ENCODE measurements at places on chromosomes 4 and X.
A peak's percentile ranks its signal among the peaks of the same experiment; 100 is the strongest.

GRCh38 chr4:138428611-138429010 lies 186.5 kb upstream of the SLC7A11 start:
- no peak for DNase-seq

DNA sequence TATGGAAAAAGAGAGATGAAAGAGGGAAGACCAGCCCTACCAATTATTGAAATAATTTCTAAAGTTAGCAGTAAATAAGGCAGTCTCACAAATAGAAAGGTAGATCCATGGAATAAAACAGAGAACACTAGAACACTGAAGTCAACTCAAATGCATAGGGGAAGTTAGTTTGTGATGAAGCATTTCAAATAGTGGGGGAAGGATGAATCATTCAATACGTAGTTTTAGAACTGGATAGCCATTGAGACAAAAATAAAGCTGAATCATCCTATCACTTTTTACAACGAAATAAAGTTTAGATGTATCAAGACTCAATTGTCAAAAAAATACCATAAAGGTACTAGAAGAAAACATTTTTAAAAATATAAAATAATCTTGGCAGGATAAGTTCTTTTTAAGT lies 143.2 kb upstream of the DGKK start:
- DNase-seq = no peak

- DNase-seq = no peak
These were observed 54.6 kb upstream of the EOLA2 start for GRCh38 chrX:149992918-149993317.

DNA sequence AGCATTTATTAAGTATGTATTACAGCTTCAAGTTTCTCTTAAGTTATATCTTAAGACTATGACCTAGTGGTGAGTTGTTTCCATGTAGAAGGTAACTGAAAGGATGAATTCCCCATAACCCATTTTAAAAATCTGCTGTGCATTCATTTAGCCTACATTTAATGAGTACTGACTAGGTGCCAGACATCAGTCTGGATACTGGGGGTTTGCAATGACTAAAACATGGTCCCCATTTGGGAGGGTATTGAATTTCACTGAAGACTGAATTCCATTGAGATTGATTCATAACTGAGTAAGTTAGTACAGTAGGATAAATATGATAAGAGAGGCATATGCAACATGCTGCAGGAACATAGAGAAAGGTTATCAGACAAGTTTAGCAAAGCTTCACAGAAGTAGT lies 241.5 kb downstream of the FRAS1 start:
- no peak for DNase-seq

- no peak for DNase-seq
These were observed 5.5 kb upstream of the NR3C2 start for GRCh38 chr4:148447681-148448080.

- DNase-seq = no peak
These were observed 144.3 kb upstream of the NLGN4X start for GRCh38 chrX:6372981-6373380.

GRCh38 chr4:21198683-21199082 lies 498.4 kb downstream of the PACRGL start:
- DNase-seq = no peak

DNA sequence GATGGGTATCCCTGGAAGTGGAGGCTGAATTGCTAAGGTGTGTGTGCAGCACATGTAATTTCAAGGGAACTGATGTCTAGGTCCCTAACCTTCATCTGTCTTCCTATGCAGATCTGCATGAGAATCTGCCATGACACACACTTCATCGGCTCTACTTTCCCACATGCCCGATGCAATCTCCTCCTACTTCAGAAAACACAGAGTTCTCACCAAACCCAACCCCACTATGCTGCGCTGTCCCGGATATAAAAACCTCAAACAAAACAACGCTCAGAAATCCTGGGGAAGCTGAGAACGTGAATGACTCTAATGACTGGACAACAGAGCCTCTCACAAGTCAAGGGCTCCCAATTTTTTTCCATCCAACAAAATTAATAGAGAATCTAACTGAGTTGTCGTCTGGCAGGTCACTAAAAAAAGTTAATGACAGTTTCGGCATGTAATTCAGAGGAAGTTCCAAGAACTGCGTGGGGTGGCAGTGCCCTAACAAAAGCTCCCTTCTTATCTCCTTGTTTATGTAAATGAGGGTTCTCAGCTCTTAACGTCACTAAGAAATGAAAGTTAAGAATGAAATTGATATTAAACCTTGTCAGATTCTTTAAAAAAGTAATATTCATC lies 39.0 kb downstream of the STX18 start:
- DNase-seq = no peak

GRCh38 chr4:6337331-6337935 lies 67.8 kb downstream of the WFS1 start:
- peak; percentile 27 for DNase-seq

GRCh38 chr4:46277165-46277951 lies 112.6 kb downstream of the GABRA2 start:
- DNase-seq = no peak

GRCh38 chr4:183722731-183723560 lies 63.9 kb downstream of the TRAPPC11 start:
- peak; percentile 86 for DNase-seq

DNA sequence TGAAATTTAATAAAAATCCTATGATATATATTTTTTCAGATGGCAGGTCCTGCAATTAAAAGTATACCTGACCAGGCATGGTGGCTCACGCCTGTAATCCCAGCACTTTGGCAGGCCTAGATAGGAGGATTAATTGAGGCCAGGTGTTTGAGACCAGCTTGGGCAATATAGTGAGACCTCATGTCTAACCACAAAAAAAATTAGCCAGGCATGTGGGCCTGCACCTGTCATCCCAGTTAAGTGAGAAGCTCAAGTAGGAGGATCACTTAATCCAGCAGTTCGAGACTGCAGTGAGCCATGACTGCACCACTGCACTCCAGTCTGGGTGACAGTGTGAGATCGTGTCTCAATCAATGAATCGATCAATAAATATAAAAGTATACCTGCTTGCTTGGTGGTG lies 2.5 kb downstream of the OCIAD2 start:
- DNase-seq = no peak

DNA sequence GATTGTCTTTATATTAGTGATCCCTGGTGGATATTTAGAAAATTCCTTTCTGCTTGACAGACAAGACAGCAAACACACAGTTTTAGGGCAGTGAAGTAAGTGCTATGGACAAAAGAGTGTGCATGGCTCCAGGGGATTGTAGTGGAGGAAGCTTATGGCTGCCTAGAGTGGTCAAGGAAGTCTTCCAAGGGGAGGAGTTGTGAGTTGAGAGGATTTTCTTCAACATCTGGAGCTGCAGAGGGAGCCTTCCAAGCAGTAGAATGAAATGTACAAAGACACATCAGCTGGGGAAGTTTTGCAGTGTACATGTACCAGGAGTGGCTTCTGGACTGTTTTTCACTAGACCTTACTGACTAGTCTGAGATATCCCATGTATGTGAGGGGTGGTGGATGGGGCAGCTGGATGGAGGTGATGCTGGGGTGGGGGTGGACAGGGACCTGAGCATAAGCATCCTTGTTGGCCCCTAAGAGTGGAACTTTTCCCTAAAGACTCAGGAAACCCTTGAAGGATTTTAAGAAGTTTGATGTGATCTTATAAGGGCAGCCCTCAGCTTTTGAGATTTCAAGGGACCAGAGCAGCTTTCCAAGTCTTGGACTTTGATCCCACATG lies 160.5 kb upstream of the TAPT1 start:
- no peak for DNase-seq

DNA sequence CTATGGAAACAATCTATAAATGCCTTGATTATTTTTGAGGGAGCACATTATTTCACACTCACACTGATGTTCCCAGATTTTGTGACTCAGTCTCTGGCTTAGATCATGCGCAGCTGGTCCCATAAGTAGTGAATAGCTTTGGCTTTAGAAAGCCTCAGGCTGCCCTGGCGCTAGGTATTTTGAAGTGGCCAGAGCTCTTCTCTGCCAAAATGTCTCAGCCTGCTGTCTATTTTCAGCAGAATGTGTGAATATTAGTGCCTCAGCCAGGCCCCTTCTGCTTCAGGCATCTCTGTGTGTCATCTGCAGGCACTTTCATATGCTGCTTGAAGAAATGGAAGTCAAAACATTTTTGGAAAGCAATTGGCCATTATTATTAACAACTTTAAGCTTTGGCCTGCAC lies 931.0 kb upstream of the INTU start:
- peak; percentile 66 for DNase-seq

GRCh38 chrX:107674480-107675364 lies 46.4 kb downstream of the PRPS1 start:
- DNase-seq = no peak

DNA sequence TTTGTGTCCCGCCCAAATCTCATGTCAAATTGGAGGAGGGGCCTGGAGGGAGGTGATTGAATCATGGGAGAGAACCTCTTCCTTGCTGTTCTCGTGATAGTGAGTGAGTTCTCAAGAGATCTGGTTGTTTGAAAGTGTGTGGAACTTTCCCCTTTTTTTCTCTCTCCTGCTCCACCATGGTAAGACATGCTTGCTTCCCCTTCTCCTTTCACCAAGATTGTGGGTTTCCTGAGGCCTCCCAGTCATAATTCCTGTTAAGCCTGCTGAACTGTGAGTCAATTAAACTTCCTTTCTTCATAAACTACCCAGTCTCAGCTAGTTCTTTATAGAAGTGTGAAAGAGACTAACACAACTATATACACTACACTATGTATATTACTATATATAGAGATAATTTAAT lies 697.8 kb upstream of the HS3ST1 start:
- no peak for DNase-seq

- no peak for DNase-seq
These were observed 45.8 kb upstream of the ARSJ start for GRCh38 chr4:114025176-114025777.

DNA sequence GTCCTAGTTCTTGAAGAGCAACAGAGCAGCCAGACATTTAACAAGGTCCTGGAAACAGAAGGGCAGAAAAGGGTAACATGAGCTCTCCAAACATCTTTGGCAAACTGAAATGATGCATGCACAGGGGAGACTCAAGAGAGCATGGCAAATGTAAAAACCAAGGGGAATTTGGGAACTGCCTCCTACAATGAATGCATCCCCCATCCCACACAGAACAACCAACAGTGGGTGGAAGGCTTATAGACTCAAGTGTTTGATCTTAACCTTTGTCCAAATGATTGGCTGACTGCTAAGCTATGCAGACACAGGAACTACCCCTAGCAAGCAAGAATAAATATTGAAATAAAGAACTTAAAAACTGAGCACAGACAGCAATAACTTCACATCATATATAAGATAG lies 74.4 kb downstream of the CENPC start:
- DNase-seq = no peak

GRCh38 chrX:36683507-36683906 lies 324.7 kb upstream of the FAM47C start:
- no peak for DNase-seq

DNA sequence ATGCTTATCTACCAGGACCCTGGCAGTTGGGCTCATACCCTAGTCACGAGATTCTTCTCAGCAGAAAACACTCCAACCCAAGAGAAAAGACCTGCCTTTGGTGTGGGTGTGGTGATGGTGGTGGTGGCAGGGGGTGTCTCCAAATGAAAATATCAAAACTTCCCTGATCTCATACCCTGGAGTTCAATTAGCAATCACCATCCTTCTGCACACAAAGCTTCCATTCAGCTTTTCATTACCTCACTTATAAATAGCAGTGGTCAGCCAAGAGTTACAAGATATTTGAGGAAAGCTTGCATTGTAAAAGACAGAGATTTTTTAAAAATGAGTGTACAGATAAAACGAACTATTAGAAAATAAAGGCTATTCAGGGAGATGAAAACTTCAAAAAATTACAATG lies 580.8 kb upstream of the MAGEB2 start:
- no peak for DNase-seq

GRCh38 chrX:124406294-124407014 lies 60.1 kb downstream of the SH2D1A start:
- DNase-seq = peak; percentile 70

GRCh38 chrX:11437642-11438379 lies 144.6 kb downstream of the AMELX start:
- DNase-seq = no peak

- DNase-seq = peak; percentile 80
These were observed at the start of gene TMSB4X for GRCh38 chrX:12974796-12975669. TSS of gene TMSB4X (plus strand) at chrX:12975110.

DNA sequence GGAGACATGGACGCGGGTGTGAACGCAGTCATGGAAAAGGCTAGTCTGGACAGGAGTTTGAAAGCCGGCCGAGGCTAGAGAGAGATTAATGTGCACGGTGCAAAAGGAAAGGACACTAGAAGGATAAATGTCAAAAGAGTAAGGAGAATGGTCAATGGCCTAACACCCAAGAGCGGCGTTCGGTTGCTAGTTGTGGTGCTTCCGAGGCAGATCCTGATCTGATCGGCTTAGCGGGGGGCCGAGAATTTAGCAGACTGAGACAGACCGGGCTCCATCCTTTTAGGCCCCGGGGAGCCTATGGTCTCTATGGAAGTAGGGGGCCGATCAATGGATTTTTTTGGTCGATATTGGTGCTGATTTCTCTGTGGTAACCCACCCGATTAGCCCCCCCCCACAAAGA lies 6.9 kb downstream of the GAGE10 start:
- no peak for DNase-seq

- DNase-seq = peak; percentile 68
These were observed 146.2 kb upstream of the SCML1 start for GRCh38 chrX:17590892-17591740.

- peak; percentile 62 for DNase-seq
These were observed 427.2 kb downstream of the FAT4 start for GRCh38 chr4:125741825-125742452.

- no peak for DNase-seq
These were observed 54.8 kb downstream of the FGFBP1 start for GRCh38 chr4:15883610-15884243.

- DNase-seq = no peak
These were observed 8.7 kb downstream of the CITED1 start for GRCh38 chrX:72296991-72297390.

GRCh38 chr4:185534511-185534865 lies 819 bp downstream of the PDLIM3 start:
- DNase-seq = no peak

- no peak for DNase-seq
These were observed 35.7 kb upstream of the EGFL6 start for GRCh38 chrX:13533726-13534125.

All from NCI-H1092 treated with DMSO at 0.1 percent for 48 hours (cell line).